CD14-positive monocyte (primary cell): ENCODE measurements at places on chromosomes 16 and 17. TPM values are rescaled to one million over a fixed set of nuclear protein-coding genes. Genes with fewer than 3 reads are reported as not detected.

DNA sequence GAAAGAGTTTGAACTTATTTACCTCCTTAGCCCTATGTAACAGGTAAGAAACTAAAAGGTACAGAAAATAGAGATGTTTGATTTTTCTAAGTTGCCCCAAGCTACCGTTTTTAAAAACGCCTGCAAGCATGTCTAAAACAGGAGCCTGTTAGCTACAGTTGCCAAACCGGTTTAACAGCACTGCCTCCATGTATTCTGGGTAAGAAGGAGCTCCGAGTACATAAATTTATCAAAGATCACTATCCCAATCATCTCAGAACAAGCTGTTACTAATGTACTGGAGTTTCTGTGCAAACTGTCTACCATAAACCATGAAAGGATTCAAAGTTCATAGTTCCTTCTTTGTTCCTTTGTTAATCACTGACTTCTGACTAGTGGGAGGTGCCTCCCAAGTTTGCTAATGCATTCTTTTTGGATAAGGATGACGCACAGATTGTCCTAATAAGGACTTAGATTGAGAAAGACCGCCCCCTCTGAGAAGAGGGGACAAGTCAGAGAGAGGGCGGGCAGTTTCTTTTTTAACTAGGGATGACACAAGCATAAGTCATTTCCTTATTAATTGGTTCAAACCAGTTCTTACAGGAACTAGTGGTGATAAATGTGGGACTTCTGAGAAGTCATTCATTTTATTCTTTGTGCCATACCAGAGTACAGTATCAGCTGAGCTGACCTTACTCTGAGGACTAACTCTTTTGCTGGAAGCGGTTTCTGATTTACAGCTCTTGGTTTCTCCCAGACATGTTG is 55.3 kb downstream of the TUBD1 start:
- H3K4me3 ChIP-seq: peak overlapping the region; percentile 98
- peaks cover 37% of the 10 kb centered on the region for H3K36me3 ChIP-seq
- H3K27me3 ChIP-seq: no peaks in the 10 kb centered on the region
- DNase-seq: peak; percentile 100
- H3K27ac ChIP-seq: peak overlapping the region; percentile 85
- H3K4me1 ChIP-seq: peaks cover 28% of the 10 kb centered on the region

The C17orf113 gene
- 0.20 TPM for polyA plus RNA-seq

The TAT gene
- polyA plus RNA-seq: not detected in 2 replicates

The SLC38A8 gene
- polyA plus RNA-seq: not detected in 2 replicates

- H3K4me3 ChIP-seq: no peak overlapping the region
- no peaks in the 10 kb centered on the region for H3K36me3 ChIP-seq
- no peaks in the 10 kb centered on the region for H3K27me3 ChIP-seq
- H3K27ac ChIP-seq: no peak overlapping the region
These were observed 1070.0 kb downstream of the CDH11 start for GRCh38 chr16:64051824-64052223.

- no peaks in the 10 kb centered on the region for H3K36me3 ChIP-seq
- no peak for DNase-seq
- no peaks in the 10 kb centered on the region for H3K4me1 ChIP-seq
- no peaks in the 10 kb centered on the region for H3K27me3 ChIP-seq
- no peak overlapping the region for H3K27ac ChIP-seq
These were observed 93.1 kb downstream of the RTN4RL1 start for GRCh38 chr17:1931844-1932579.

- H3K27ac ChIP-seq: no peak overlapping the region
- H3K4me3 ChIP-seq: no peak overlapping the region
- no peaks in the 10 kb centered on the region for H3K27me3 ChIP-seq
- DNase-seq: no peak
- no peaks in the 10 kb centered on the region for H3K36me3 ChIP-seq
These were observed 7.9 kb downstream of the P2RX5 start for GRCh38 chr17:3688027-3688553.

The GALR2 gene
- 2.2 and 4.8 TPM in 2 replicates for polyA plus RNA-seq

The SLC13A5 gene
- polyA plus RNA-seq: not detected

GRCh38 chr16:24771779-24772157 is 42.3 kb downstream of the TNRC6A start:
- H3K27ac ChIP-seq: no peak overlapping the region
- peaks cover 67% of the 10 kb centered on the region for H3K36me3 ChIP-seq
- H3K4me1 ChIP-seq: no peaks in the 10 kb centered on the region

DNA sequence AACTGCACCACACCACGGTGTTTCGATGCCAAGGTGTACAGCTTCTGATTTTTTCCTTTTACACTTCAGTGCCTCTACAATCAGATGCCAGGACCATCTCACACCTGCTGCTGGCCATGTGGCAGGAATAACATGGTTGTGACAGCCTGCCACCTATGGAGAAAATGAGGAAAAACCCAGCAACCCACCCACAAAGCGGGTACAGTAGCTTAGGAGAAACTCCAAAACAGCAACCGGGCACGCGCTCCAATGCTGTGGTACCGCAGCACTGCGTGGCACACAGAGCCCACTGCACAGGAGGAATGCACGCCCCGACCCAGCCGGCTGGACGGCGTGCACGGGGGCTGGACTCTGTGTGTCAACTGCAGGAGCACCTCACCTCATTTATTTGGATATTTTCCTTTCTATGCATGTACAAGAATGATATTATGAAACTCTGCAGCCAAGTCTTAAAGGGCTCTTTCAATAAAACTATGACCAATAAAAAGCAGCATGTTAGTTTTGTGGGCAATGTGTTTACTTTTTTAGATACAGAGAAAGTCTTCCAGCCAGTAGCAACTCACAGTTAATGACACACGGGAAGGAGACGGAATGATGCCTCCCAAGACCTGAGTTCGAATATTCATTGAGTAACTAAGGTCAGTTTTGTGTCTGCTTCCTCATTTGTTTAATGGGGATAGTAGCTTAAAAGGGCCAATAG is 45.9 kb downstream of the MAP1LC3B start:
- no peaks in the 10 kb centered on the region for H3K36me3 ChIP-seq
- no peak overlapping the region for H3K4me3 ChIP-seq
